ENCODE measurements at places on chromosomes 12 and 14. TPM values are rescaled to one million over a fixed set of nuclear protein-coding genes. Genes with fewer than 3 reads are reported as not detected.

GRCh38 chr12:120092551-120093335 is 23.8 kb downstream of the RAB35 start:
- H3K27me3 ChIP-seq, result no peaks in the 10 kb centered on the region
- no peak overlapping the region for H3K4me3 ChIP-seq
- H3K36me3 ChIP-seq, result peaks cover 33% of the 10 kb centered on the region

LRRIQ1 gene
- not detected for total RNA-seq

GRCh38 chr12:92928421-92928961 is 604 bp downstream of the EEA1 start:
- H3K4me1 ChIP-seq, result peaks cover 44% of the 10 kb centered on the region
- H3K27me3 ChIP-seq, result no peaks in the 10 kb centered on the region
- H3K36me3 ChIP-seq, result no peaks in the 10 kb centered on the region
- peak overlapping the region; percentile 98 for H3K27ac ChIP-seq
- DNase-seq, result peak; percentile 51

- no peak for DNase-seq
- H3K27ac ChIP-seq, result no peak overlapping the region
- peaks cover 15% of the 10 kb centered on the region for H3K4me1 ChIP-seq
- H3K4me3 ChIP-seq, result no peak overlapping the region
- H3K27me3 ChIP-seq, result no peaks in the 10 kb centered on the region
Measured at GRCh38 chr14:22180045-22180444, 409.0 kb downstream of the DAD1 start.

DAO gene
- total RNA-seq, result not detected

- no peaks in the 10 kb centered on the region for H3K4me1 ChIP-seq
- H3K4me3 ChIP-seq, result no peak overlapping the region
- H3K27me3 ChIP-seq, result no peaks in the 10 kb centered on the region
- H3K27ac ChIP-seq, result no peak overlapping the region
Measured at GRCh38 chr12:93621986-93622385, 49.5 kb downstream of the SOCS2 start.

- no peaks in the 10 kb centered on the region for H3K27me3 ChIP-seq
- peaks cover 24% of the 10 kb centered on the region for H3K4me1 ChIP-seq
- no peak overlapping the region for H3K4me3 ChIP-seq
- no peak overlapping the region for H3K27ac ChIP-seq
- no peaks in the 10 kb centered on the region for H3K36me3 ChIP-seq
Measured at GRCh38 chr14:69270795-69271708, 11.1 kb downstream of the GALNT16 start.

GRCh38 chr12:4320497-4320852 is 538 bp upstream of the TIGAR start:
- no peaks in the 10 kb centered on the region for H3K36me3 ChIP-seq
- H3K27me3 ChIP-seq, result no peaks in the 10 kb centered on the region
- peak overlapping the region; percentile 82 for H3K4me3 ChIP-seq
- H3K27ac ChIP-seq, result peak overlapping the region; percentile 89

GRCh38 chr12:108302016-108302402 is 37.1 kb downstream of the CMKLR1 start:
- H3K27ac ChIP-seq, result peak overlapping the region; percentile 81
- H3K36me3 ChIP-seq, result no peaks in the 10 kb centered on the region
- peaks cover 19% of the 10 kb centered on the region for H3K4me1 ChIP-seq
- no peak for DNase-seq
- H3K27me3 ChIP-seq, result no peaks in the 10 kb centered on the region

GRCh38 chr14:72495668-72496067 is 398.2 kb downstream of the DPF3 start:
- H3K4me1 ChIP-seq, result no peaks in the 10 kb centered on the region
- H3K27me3 ChIP-seq, result no peaks in the 10 kb centered on the region
- H3K36me3 ChIP-seq, result no peaks in the 10 kb centered on the region
- DNase-seq, result no peak
- no peak overlapping the region for H3K4me3 ChIP-seq
